ENCODE measurements at places on chromosomes 2 and 18. TPM values are rescaled to one million over a fixed set of nuclear protein-coding genes. Genes with fewer than 3 reads are reported as not detected.

MTLN gene
- total RNA-seq = 107 TPM

CCDC150 gene
- total RNA-seq = 11.3 TPM

FIGN gene
- 3.7 TPM for total RNA-seq

NAT8 gene
- total RNA-seq = not detected

MEP1B gene
- not detected for total RNA-seq

VWC2L gene
- total RNA-seq = not detected

ACTG2 gene
- 2.3 TPM for total RNA-seq

MRPL53 gene
- 23.7 TPM for total RNA-seq

SP100 gene
- 56.4 TPM for total RNA-seq

SEMA4C gene
- total RNA-seq = 118 TPM

MAPRE2 gene
- 23.0 TPM for total RNA-seq

CLHC1 gene
- 2.4 TPM for total RNA-seq

CROCC2 gene
- total RNA-seq = not detected

UGT1A7 gene
- not detected for total RNA-seq

CNDP2 gene
- total RNA-seq = 65.3 TPM

RTP5 gene
- not detected for total RNA-seq

DSEL gene
- 164 TPM for total RNA-seq

SH3BP4 gene
- 53.3 TPM for total RNA-seq

KDSR gene
- 33.2 TPM for total RNA-seq

MTERF4 gene
- total RNA-seq = 24.3 TPM

LRP2 gene
- total RNA-seq = not detected

CIB4 gene
- not detected for total RNA-seq

RGPD4 gene
- total RNA-seq = not detected

LGALSL gene
- 0.26 TPM for total RNA-seq

CYP27C1 gene
- total RNA-seq = 0.32 TPM

ABCB11 gene
- not detected for total RNA-seq

EDAR gene
- total RNA-seq = not detected

LYG2 gene
- not detected for total RNA-seq

SCN7A gene
- total RNA-seq = 0.06 TPM

CAVIN2 gene
- total RNA-seq = 388 TPM

SERPINB13 gene
- total RNA-seq = not detected

DLX2 gene
- 0.32 TPM for total RNA-seq

RESP18 gene
- total RNA-seq = not detected

MC4R gene
- not detected for total RNA-seq

PDE11A gene
- total RNA-seq = not detected

MROH2A gene
- not detected for total RNA-seq

COL6A3 gene
- 9.2 TPM for total RNA-seq

TRIM43 gene
- not detected for total RNA-seq

ANO7 gene
- total RNA-seq = 1.6 TPM

TMEM163 gene
- total RNA-seq = 0.06 TPM

MARCO gene
- not detected for total RNA-seq

All from LHCN-M2 (cell line).